ENCODE measurements at places on chromosomes 12 and 14. TPM values are rescaled to one million over a fixed set of nuclear protein-coding genes. Genes with fewer than 3 reads are reported as not detected.

GRCh38 chr14:102353126-102353619 is 9.5 kb downstream of the CINP start:
- H3K4me3 ChIP-seq: no peak overlapping the region
- H3K27me3 ChIP-seq: no peaks in the 10 kb centered on the region
- peaks cover 28% of the 10 kb centered on the region for H3K36me3 ChIP-seq
- no peak overlapping the region for H3K27ac ChIP-seq

- no peaks in the 10 kb centered on the region for H3K36me3 ChIP-seq
- H3K27ac ChIP-seq: no peak overlapping the region
- no peak overlapping the region for H3K4me3 ChIP-seq
- H3K27me3 ChIP-seq: no peaks in the 10 kb centered on the region
- H3K4me1 ChIP-seq: no peaks in the 10 kb centered on the region
- DNase-seq: peak; percentile 1
Measured at GRCh38 chr12:84502907-84503787, 409.5 kb downstream of the SLC6A15 start.

GRCh38 chr12:52561880-52562449 is 9.0 kb upstream of the KRT71 start:
- DNase-seq: no peak
- no peak overlapping the region for H3K4me3 ChIP-seq
- no peaks in the 10 kb centered on the region for H3K4me1 ChIP-seq
- H3K36me3 ChIP-seq: no peaks in the 10 kb centered on the region
- no peak overlapping the region for H3K27ac ChIP-seq

Gene NANOG
- total RNA-seq: not detected

DNA sequence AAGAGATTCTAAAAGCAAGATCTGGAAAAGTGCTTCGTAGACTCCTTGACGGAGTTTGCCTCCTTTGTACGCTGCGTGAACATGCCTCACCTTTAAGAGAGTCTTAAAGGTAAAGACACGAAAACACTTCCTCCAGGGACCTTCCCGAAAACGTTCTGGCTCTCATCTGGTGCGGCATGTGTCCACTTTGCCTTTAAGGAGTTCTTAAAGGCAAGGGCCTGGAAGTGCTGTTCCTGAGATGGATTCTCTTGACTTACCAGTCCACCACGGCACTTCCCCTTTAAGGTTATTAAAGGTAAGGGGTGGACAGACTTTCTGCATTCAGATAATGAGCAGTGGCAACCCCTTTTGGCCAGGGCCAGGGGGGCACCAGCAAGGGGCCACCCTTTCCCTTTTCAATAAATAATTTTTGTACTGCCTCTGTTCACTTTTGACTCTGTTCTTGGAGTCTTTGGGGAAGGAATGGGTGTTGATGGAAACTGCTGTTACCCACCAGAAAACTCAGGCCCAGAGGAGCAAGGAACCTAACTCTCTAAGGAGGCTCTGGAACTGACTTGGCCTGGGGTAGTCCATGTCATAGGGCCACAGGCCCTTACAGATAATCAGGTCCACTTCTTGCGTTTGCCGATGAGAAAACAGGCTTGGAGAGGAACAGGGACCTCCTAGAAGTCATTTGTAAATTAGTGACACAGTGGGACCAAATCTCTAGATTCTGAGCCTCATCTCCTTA is 4.4 kb downstream of the REM2 start:
- peak overlapping the region; percentile 80 for H3K4me3 ChIP-seq
- H3K36me3 ChIP-seq: no peaks in the 10 kb centered on the region
- peak overlapping the region; percentile 80 for H3K27ac ChIP-seq
- H3K4me1 ChIP-seq: peaks cover 37% of the 10 kb centered on the region
- peak; percentile 18 for DNase-seq

- peaks cover 10% of the 10 kb centered on the region for H3K4me1 ChIP-seq
- H3K4me3 ChIP-seq: no peak overlapping the region
- no peaks in the 10 kb centered on the region for H3K27me3 ChIP-seq
- no peak for DNase-seq
- no peaks in the 10 kb centered on the region for H3K36me3 ChIP-seq
Measured at GRCh38 chr12:51409846-51410245, 14.8 kb upstream of the SLC4A8 start.

Gene LALBA
- not detected for total RNA-seq

DNA sequence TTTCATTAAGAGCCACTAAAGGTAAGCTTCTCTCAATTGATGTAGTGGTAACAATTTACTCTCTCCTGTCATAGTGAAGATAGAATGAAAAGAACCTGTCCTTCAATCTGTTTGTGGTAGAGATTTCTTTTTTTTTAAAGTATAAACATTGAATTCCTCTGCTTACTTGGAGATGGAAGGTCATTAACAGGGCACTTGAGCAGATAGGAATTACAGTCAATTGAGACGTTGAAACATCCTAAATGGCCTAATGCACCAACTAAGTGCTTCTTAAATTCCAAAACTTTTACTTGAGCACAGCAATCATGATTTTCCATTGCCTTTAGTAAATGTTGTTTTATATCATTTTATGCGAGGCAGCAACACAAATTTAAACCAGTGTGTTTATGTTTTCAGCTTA is 241.4 kb downstream of the FOXG1 start:
- no peak for DNase-seq
- no peaks in the 10 kb centered on the region for H3K27me3 ChIP-seq
- H3K36me3 ChIP-seq: no peaks in the 10 kb centered on the region
- H3K4me1 ChIP-seq: no peaks in the 10 kb centered on the region
- no peak overlapping the region for H3K27ac ChIP-seq

GRCh38 chr14:39266525-39266870 is 32.8 kb downstream of the MIA2 start:
- peak overlapping the region; percentile 97 for H3K27ac ChIP-seq
- H3K36me3 ChIP-seq: peaks cover 14% of the 10 kb centered on the region
- H3K4me3 ChIP-seq: peak overlapping the region; percentile 82
- peaks cover 49% of the 10 kb centered on the region for H3K4me1 ChIP-seq
- DNase-seq: no peak

Gene EEF1AKMT3
- total RNA-seq: 3.7 TPM

DNA sequence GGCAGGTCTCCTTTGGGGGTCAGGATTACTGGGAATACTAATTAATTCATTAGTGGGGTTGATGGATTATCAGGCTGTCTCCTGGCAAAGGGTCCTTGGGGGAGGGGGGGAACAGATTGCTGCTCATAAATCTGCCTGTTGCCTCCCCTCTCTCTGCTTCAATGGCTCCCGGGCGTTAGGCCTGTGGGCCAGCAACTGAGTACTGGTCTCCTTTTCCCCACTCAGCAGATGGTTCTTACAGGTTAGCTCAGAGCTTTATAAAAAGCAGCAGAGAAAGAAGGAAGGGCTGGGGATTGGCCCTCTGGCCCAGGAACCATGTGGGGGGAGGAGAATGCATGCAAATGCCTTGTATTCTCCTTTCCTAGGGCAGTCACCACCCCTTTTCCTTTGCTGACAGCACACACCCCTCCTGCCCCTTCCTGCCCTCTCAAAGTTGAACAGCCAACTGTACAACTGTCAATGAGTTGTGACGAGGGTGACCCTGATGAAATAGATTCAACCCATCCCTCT is 2.3 kb upstream of the NEUROD4 start:
- H3K4me3 ChIP-seq: no peak overlapping the region
- H3K36me3 ChIP-seq: peaks cover 3% of the 10 kb centered on the region
- peaks cover 42% of the 10 kb centered on the region for H3K27me3 ChIP-seq

GRCh38 chr12:6074979-6075585 is 49.4 kb downstream of the VWF start:
- peak overlapping the region; percentile 67 for H3K4me3 ChIP-seq
- H3K4me1 ChIP-seq: peaks cover 18% of the 10 kb centered on the region
- DNase-seq: peak; percentile 45
- H3K27me3 ChIP-seq: peaks cover 25% of the 10 kb centered on the region
- H3K36me3 ChIP-seq: peaks cover 2% of the 10 kb centered on the region
- H3K27ac ChIP-seq: peak overlapping the region; percentile 51

Gene NPFF
- not detected for total RNA-seq

Gene CMTM5
- not detected for total RNA-seq

Gene TDRD9
- total RNA-seq: 0.16 TPM

GRCh38 chr12:26149968-26150500 is 25.2 kb upstream of the BHLHE41 start:
- no peak for DNase-seq
- no peaks in the 10 kb centered on the region for H3K4me1 ChIP-seq
- H3K27ac ChIP-seq: no peak overlapping the region
- H3K27me3 ChIP-seq: no peaks in the 10 kb centered on the region
- no peaks in the 10 kb centered on the region for H3K36me3 ChIP-seq

Gene IL31
- total RNA-seq: not detected

DNA sequence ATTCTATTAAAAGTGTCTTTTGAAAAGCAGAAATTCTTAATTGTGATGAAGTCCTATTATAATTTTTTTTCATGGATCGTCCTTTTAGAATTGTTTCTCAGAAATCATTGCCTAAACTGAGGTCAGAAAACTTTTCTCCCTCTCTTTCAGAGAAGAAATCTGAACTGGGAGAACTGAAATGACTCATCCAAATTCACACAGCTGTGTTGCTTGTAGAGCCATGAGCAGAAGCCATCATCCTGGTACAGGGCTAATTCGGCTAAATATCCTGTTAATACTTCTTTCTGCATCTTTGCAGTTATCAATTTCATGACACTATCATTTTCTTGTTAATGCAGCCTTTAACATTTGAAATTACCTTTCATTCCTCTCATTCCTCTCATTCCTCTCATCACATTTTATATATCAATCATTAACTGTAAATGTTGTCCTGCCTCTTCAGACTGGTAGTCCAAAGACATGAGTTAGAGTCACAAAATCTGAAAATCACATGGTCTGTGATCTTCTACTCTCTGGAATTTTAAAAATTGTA is 15.5 kb downstream of the SLC15A5 start:
- H3K27ac ChIP-seq: no peak overlapping the region
- no peaks in the 10 kb centered on the region for H3K27me3 ChIP-seq
- no peaks in the 10 kb centered on the region for H3K36me3 ChIP-seq
- H3K4me1 ChIP-seq: no peaks in the 10 kb centered on the region
- H3K4me3 ChIP-seq: no peak overlapping the region
- DNase-seq: no peak

Gene IAPP
- total RNA-seq: not detected

GRCh38 chr12:70031046-70031445 is 206.0 kb downstream of the MYRFL start:
- no peak for DNase-seq
- H3K36me3 ChIP-seq: no peaks in the 10 kb centered on the region
- H3K4me3 ChIP-seq: no peak overlapping the region
- H3K27me3 ChIP-seq: peaks cover 19% of the 10 kb centered on the region

- no peak overlapping the region for H3K4me3 ChIP-seq
- H3K27me3 ChIP-seq: peaks cover 4% of the 10 kb centered on the region
Measured at GRCh38 chr12:105922670-105923102, 216.1 kb downstream of the NUAK1 start.

Gene PELI2
- 2.1 TPM for total RNA-seq

Gene IQSEC3
- total RNA-seq: 3.6 TPM

Gene ENDOU
- total RNA-seq: 0.08 TPM

GRCh38 chr12:28425526-28425925 is 235.3 kb downstream of the CCDC91 start:
- no peak for DNase-seq
- no peaks in the 10 kb centered on the region for H3K27me3 ChIP-seq
- peaks cover 12% of the 10 kb centered on the region for H3K36me3 ChIP-seq

DNA sequence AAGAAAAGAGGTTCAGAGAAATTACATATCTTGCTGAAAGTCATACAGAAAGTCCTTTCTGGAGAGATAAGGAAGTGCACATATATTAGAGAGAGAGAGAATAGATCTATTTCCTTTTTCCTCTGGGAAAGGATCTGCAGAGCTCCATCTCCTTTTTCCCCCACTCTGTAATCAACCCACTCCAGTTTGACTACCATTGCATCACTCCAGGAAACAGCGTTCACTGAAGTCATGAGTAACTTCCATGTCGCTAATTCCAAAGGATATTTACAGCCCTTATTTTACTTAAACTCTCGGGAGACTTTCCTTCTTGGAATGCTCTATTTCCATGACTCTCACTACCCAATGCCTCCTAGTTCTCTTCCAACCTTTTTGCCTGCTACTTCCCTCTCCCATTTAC is 72.5 kb upstream of the PARP11 start:
- peaks cover 12% of the 10 kb centered on the region for H3K36me3 ChIP-seq
- H3K4me1 ChIP-seq: peaks cover 26% of the 10 kb centered on the region
- no peak overlapping the region for H3K4me3 ChIP-seq
- DNase-seq: no peak
- no peaks in the 10 kb centered on the region for H3K27me3 ChIP-seq
- no peak overlapping the region for H3K27ac ChIP-seq

Gene PZP
- total RNA-seq: not detected

Gene ADCY4
- total RNA-seq: 1.0 TPM

DNA sequence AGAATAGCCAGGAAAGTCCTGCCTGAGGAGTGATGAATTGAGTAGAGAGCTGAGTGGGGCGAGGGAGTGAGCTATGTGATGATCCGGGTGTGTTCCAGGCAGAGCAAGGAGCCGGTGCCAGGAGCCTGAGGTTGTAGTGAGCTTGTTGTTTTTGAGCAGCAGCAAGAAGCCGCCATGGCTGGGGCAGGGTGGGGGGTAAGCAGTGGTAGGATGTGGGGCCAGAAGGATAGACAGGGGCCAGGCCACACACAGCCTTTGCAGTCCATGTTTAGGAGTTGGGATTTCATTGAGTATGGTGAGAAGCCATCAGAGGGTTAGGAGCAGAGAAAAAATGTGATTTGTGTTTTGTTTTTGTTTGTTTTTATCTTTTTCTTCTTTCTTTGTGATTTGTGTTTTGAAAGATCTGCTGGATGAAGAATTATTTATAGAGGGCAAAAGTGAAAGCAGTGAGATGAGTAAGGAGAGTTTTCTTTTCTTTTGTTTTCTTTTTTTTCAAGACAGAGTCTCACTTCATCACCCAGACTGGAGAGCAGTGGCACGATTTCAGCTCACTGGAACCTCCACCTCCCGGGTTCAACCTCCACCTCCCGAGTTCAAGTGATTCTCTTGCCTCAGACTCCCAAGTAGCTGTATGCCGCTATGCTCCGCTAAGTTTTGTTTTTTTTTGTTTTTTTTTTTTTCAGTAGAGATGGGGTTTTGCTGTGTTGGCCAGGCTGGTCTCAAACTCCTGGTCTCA is 92.3 kb upstream of the BCAT1 start:
- peaks cover 2% of the 10 kb centered on the region for H3K27me3 ChIP-seq
- DNase-seq: no peak
- H3K4me3 ChIP-seq: no peak overlapping the region
- peaks cover 5% of the 10 kb centered on the region for H3K4me1 ChIP-seq
- H3K27ac ChIP-seq: no peak overlapping the region
- H3K36me3 ChIP-seq: peaks cover 3% of the 10 kb centered on the region

Gene TAS2R13
- total RNA-seq: 0.12 TPM

Measured in activated naive CD8-positive, alpha-beta T cell treated with anti-CD3 and anti-CD28 coated beads for 36 hours (primary cell).